T-helper 2 cell (primary cell): ENCODE measurements at places on chromosomes 2 and 18.

- no peak for DNase-seq
These were observed 891 bp upstream of the KHK start for GRCh38 chr2:27085673-27086089.

GRCh38 chr2:179255129-179255528 is 9.5 kb downstream of the SESTD1 start:
- no peak for DNase-seq

DNA sequence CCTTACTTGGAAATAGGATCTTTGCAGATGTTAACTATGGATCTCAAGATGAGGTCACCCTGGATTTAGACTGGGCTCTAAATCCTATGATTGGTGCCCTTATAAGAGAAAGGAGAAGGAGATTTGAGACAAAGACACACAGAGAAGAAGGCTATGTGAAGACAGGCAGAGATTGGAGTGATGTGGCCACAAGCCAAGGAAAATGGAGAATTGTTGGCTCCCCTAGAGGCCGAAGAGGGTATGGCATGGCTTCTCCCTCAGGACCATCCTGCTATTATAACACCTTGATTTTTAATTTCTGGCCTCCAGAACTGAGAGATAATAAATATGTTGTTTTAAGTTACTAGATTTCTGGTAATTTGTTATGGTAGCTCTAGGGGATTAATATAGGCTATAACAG is 7.6 kb downstream of the CYBRD1 start:
- no peak for DNase-seq

GRCh38 chr2:225788571-225789094 is 389.1 kb downstream of the NYAP2 start:
- DNase-seq, result no peak

DNA sequence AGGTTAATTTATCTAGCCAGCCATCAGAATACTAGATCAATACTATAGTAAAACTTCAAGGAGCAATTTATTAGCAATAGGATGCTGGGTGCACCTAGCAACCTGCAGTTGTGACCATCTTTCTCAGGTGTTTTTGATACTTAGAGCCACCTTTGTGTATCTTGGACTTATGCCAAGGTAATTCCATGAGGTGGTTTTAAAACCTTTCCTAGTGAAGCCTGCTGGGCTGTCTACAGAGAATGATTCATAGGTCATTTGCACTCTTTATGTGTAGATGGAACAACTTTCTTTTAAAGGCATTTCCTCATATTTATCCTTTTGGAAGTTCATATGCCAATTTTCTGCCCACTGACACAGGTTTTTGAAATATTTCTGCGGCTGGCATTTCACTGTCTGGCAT is 1030.1 kb upstream of the POU3F3 start:
- no peak for DNase-seq

DNA sequence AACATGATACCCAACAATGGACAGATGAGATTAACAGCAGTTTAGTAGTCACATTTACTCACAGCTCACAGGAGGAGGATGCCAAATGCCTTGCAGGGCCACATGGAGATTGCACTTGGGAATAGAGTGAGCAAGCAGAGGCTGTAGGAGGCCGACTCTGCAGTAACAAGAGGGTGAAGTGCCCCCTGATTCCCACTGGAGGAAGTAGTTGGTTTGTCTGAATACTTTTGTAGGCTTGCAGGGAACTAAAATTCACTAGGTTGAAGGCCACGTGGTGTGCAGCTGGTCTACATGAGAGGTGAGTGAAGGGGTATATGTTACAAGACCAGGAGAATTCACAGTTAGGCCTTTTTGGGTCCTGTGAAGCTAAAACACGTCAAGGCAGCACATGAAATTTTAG is 419.3 kb upstream of the TNP1 start:
- DNase-seq, result no peak

DNA sequence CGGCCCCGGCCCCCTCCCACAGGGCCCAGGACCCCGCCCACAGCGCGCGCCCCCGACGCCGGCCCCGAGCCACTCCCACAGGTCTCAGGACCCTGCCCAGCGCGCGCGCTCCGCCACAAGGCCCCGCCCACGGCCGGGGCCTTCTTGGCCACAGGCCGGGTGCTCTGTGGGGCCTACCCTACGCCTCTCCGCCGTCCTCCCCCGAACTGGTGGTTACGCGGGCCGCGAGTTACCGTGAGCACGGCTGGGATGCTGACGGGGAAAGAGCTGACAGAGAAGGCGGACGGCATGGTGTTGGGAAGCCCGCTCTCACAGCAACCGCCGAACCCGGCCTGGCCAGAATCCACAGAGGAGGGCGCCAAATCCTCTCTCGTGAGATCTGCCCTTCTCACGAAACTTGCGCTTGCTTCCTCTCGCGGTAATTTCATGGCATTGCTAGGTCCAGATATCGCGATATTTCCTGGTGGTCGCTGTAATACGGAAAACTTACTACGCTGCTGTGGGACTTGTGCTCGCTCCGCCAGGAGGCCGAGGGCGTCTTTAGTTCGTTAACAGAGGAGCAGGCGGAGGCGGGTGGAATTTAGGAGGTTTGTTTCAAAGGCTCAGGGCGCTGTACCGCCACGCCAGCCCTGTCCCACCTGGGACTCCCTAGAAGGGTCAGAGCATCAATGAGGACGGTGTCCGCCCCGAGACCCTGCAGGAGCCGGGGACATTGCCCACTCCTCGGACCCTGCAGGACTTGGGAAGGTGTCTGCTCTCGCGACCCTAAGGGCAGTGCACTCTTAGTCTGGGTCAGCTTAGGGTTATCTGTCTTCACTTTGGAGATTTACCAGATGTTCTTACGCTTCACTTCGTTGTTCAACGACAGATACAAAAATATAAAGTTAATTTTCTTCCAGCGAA is at the start of gene TMEM18:
TSS of gene TMEM18 (minus strand) at position 351 of the 903 bp plus-strand sequence. CDS start at position 290, 61 bp downstream.
- peak; percentile 95 for DNase-seq

DNA sequence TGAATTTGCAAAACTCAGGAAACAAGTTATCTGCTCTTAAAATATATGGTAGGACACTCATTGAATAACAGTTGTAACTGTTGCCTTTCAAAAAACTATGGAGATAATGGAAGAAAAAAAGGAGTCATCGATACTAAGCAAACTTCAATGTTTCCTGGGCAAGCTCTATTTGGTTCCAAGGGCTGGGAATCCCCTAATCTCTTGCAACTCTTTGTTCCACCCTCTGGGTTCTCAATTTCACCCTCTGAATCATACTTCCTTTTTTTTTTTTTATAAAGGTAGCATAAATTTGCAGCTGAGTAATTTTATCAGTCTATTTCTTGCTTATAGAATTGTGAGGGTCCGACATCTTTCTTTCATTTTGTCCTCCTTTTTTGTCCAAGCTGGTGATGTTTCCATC is 36.7 kb downstream of the SLC9A4 start:
- DNase-seq, result no peak

- DNase-seq, result no peak
These were observed 191.7 kb downstream of the ANKRD36C start for GRCh38 chr2:95799892-95800291.

GRCh38 chr18:46452820-46453219 is 204.2 kb downstream of the LOXHD1 start:
- no peak for DNase-seq

DNA sequence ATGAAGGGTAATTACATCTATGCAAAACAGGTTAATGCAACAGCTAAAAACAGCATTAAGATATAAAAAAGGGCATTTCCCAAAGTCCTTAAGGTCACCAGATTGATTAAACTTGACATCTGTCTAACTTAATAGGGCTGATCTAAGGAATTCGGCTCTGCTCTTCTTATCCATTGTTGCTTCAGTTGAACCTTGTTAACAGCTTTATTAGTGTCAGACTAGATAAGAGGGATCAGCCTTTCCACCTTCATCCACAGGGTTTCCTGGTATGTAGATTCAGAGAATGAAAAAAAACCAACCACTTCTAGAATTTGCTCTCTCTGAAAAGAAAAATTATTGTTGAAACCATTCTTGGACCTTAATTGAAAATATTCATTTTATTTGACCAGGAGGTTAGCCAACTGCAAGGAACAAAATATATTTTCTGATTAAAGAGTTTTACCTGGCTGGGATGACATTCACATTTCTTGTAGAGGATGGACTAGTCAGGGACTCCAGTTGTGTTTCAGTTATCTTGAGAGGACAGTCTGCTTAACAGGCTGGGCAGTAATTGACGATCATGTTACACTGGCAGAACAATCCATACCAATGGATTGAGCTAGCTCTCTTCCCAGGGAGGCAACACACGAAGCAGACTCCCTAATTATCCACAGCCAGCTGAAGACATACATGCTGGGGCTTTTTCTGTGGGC is 357.4 kb upstream of the ACVR2A start:
- no peak for DNase-seq

- DNase-seq, result no peak
These were observed 464.5 kb upstream of the MYT1L start for GRCh38 chr2:2795438-2796091.

DNA sequence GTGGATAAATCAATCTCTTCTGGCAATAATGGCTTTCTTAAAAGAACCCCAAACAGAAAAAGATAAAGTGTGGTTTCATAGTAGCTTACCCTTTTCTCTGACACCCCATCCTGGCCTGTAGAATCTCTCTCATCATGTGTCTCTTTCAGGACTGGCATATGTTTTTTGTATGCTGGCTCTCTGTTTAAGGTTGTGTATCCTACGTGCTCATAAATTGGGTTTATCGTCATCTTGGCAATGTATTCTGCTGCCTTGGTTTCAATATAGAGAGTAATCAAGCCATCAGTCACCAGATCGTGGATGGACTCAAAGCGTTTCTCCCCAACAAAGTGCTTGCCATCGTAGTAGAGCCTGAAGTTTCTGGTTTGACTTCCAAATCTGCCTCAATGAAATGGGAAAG is 113.5 kb upstream of the CHRNA1 start:
- no peak for DNase-seq

- no peak for DNase-seq
These were observed 742.4 kb downstream of the SATB2 start for GRCh38 chr2:198715302-198715835.

DNA sequence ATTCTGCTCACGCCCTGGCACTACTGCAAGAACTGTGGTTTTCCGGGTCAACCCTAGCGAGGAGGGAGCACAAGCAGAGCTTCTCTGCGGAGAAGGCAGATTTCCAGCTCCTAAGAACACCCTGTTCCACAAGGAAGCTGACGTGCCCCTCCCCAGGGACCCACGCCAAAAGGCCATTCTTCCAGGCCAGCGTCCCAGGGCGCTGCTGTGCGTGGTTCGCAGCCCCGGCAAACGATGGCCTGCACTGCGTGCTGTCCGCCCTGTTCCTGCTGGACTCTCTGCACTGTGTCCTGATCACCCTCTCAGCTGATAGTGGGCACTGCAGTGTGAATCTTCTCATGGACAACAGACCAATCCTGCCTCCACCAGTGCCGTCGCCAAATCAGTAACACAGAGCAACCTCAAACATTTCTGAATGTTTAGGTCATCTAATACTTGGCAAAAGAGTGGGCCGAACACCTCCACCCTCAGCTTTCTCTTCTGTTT is 49.1 kb downstream of the ADI1 start:
- no peak for DNase-seq

- peak; percentile 53 for DNase-seq
These were observed 3.4 kb upstream of the TET3 start for GRCh38 chr2:73981081-73982001.

DNA sequence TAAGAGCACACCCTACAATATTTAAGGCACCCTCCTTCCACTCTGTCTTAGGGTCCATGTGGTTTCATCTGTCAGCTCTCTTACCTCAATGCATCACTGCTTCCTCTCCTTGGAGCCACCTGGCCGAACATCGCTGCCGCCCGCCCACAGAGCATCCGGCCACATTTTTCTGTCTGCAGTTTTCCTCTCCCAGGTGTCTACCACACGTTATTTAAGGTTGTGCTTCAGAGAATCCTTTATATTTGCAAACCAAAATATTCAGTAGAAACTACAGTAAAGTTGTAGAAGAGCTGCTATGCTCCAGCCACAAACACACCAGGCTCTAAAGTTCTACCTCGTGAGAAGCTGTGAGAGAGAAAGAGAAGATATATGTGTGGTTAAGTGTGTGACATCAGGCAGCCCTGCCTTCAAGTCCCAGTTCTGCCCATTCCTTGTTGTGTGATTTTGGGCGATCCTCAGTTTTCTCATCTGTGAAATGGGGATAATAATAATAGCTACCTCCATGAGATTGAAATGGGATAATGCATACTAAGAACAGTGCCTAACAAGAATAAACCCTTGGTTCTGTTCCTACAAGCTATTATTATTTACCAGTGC is 4.9 kb upstream of the STK17B start:
- DNase-seq, result peak; percentile 97

- no peak for DNase-seq
These were observed 136.1 kb downstream of the DCDC2C start for GRCh38 chr2:3839476-3839875.

GRCh38 chr18:48901145-48902022 is 49.4 kb downstream of the SMAD7 start:
- no peak for DNase-seq

- no peak for DNase-seq
These were observed 71.4 kb downstream of the MARCHF4 start for GRCh38 chr2:216300906-216301305.

DNA sequence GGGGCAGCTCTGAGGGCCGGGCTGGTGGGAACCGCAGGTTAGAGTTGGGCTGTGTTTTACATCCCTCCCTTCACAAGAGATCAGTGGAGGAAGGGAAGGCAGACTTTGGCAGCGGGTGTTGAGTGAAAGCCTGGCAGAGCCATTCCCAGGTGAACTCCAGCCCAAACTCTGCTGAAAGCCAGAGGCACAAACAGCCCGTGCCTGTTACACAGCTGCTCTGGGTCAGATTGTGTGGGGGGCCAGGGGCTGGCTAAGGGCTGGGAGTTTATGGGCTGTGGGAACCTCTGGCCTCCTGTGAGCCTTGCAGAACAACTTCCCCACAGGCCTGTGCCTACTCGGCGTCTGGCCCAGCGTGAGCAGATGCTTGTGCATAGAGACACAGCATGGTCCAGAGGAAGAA is 286.8 kb downstream of the CLIP4 start:
- no peak for DNase-seq

DNA sequence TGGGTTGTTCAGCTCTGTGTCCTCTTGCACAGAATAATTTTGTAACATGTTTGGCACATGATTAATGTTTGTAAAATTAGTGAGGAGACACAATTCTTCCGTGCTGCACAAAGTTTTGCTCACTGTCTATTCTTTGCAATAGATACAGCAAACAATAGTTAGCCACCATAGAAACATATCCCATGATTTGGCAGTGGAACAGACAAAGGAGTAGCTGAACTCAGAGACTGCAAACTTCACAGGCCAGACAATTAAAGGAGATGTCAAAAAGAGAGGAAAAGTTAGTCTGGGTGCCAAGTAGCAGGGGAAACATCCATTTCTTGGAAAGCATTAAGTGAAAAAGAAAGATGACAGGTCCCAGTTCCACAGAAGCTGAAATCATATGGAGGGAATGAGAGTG is 267.4 kb upstream of the NRXN1 start:
- no peak for DNase-seq

- no peak for DNase-seq
These were observed 72.4 kb downstream of the CERS6 start for GRCh38 chr2:168528469-168528868.

DNA sequence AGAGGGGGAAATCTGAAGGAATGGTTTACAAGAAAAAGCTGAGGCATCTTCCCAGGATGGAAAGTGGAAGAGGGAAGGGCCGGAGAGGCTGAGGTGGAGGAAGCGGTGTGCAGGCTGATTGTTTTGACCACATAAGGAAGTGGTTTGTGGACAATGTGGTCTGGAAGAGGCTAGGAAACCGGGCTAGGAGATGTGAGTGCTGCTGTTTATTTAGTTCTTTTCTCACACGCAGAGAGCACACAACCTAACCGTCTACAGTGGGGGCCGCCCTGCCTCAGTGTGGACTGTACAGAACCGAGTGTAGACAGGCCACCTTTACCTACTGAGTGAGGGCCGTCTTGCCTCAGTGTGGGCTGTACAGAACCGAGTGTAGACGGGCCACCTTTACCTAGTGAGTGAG is 251.7 kb upstream of the PXDN start:
- DNase-seq, result peak; percentile 44

- DNase-seq, result no peak
These were observed 10.6 kb downstream of the TLK1 start for GRCh38 chr2:171149986-171150693.
